Fibroblast of skin of scalp (primary cell): ENCODE measurements at places on chromosomes 5 and 9.
A peak's percentile ranks its signal among the peaks of the same experiment; 100 is the strongest.

DNA sequence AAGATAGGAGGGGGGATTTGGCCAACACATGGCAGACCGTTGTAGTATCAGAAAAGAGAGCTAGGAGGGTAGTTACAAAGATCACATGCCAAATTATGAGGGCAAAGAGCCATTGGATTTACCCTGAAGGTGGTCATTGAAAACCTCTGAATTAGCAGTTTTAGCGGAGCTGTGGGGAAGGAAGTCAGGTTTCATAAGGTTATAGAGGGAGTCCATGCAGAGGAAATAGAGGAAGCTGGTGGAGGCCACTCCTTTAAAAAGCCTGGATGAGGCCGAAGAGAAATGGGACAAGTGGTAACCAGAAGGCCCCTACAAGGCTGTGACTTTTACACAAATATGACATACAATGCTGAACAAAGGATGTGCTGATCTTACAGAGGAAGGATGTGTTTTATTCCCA lies 13.2 kb downstream of the DOCK8 start:
- DNase-seq, result no peak

DNA sequence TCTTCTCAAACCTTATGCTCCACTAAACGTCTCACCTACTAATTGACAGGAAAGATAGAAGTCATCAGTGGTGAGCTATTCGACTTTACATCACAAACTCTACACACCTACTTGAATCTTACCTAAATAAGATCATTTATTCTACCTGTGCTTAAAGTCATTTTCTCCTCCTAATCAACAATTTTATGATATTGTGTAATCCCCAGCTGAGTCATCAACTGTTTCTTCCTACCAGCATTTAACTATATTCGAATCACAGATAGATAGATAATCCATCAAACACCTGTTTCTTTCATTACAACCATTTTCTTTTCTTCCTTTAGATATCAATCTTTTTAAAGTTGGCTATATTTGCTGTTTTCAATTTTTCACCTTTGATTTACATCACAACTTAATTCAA lies 181.5 kb downstream of the LPAR1 start:
- DNase-seq, result no peak

GRCh38 chr9:135468854-135469521 lies 10.6 kb upstream of the PPP1R26 start:
- DNase-seq, result peak; percentile 42

- no peak for DNase-seq
These were observed 752.9 kb upstream of the SEMA6A start for GRCh38 chr5:117327511-117327910.

GRCh38 chr5:82804155-82804690 lies 273.0 kb downstream of the TMEM167A start:
- no peak for DNase-seq

- no peak for DNase-seq
These were observed 186.7 kb downstream of the PARP8 start for GRCh38 chr5:50853151-50853550.

GRCh38 chr9:121620777-121621449 lies 30.5 kb upstream of the DAB2IP start:
- DNase-seq, result peak; percentile 40

- no peak for DNase-seq
These were observed 127.7 kb downstream of the TMC1 start for GRCh38 chr9:72649127-72649442.

- DNase-seq, result no peak
These were observed 5.5 kb downstream of the NUDT2 start for GRCh38 chr9:34334916-34335315.

GRCh38 chr9:76338418-76338817 lies 55.8 kb downstream of the RFK start:
- no peak for DNase-seq

GRCh38 chr9:106307670-106308069 lies 555.3 kb upstream of the ZNF462 start:
- no peak for DNase-seq

- DNase-seq, result no peak
These were observed 952.8 kb upstream of the EDIL3 start for GRCh38 chr5:85337435-85337834.

DNA sequence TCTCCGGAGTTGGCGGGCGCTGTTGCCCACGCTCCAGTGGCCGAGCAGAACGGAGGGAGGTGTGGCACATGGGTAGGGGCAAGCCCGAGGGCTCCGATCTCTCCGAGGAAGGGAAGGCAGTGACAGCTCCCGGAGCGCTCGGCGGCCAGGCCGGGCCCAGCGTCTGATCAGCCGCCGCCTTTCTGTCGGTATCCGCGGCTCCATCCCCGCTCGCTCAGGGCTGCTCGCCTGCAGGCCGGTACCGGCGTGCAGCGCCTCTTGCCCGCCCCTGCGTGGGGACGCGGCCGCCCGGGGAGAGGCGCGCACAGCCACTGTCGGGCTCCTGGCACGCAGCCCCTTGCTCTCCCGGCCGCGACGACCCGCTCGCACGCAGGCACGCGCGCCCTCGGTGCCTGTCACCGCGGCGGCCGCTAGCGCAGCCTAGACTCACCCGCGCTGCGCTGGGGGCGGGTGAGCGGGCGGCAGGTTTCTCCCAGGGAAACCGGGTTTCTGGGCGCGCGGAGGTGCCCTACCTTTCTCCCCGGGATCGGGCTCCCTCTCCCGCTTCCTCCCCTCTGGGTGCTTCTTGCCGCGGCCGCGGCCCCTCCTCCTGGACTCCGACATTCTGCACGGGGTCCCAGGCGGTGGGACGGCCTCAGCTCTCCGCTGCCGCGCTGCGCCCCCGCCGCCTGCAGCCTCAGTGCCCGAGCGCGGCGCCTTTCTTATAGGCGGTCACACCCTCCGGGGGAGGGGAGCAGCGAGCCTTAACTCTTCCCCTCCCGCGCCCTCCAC lies 108.4 kb downstream of the PSD2 start:
- DNase-seq, result peak; percentile 9
